ENCODE measurements at places on chromosomes 13 and 19.

- no peak for DNase-seq
Measured at GRCh38 chr13:23561261-23561660, 9.0 kb upstream of the TNFRSF19 start.

GRCh38 chr19:3945838-3946237 is 13.0 kb downstream of the NMRK2 start:
- DNase-seq: no peak

DNA sequence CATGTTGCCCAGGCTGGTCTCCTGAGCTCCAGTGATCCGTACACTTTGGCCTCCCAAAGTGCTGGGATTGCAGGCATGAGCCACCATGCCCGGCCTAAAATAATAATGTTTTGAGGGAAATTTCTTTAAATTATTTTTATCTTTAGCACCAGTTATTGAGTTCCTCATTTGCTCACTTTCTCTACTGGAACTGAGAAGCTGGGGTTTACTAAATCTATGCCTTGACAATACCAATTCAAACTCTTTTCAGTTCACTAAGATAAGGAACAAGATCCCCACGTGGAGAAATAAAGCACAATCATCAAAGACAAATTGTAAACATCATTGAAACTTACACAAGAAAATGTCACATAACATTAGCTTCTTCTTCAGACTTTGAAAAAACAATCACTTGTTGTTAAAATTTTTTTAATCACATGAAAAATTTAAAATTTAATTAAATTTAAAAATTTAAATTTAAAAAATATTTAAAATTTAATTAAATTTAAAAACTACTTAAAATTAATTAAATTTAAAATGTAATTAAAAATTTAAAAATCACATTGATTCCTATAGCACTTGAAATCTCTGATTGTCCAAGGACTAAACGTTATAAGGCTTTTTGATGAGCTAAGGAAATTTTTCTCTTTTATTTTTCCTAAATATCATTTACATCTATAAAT is 25.2 kb upstream of the XPO4 start:
- no peak for DNase-seq

DNA sequence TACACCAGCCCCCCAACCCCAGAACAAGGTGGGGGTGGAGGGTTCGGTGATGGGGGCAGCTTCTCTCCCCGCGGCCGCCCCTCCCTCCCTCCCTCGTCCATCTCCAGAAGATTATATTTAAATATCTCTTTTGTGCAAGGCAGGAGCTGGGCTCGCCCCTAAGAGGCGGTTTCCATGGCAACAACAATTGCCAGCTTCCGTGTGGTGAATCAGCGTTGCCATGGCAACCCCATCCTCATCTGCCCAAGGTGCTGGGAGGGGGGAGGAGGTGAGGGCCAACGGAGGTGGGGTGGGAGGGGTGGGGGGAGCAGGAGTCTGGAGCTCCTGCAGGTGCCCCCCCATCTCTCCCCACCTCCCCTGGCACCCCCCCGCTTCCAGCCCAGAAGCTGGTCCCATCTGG is 46.4 kb downstream of the CELF5 start:
- DNase-seq: no peak

DNA sequence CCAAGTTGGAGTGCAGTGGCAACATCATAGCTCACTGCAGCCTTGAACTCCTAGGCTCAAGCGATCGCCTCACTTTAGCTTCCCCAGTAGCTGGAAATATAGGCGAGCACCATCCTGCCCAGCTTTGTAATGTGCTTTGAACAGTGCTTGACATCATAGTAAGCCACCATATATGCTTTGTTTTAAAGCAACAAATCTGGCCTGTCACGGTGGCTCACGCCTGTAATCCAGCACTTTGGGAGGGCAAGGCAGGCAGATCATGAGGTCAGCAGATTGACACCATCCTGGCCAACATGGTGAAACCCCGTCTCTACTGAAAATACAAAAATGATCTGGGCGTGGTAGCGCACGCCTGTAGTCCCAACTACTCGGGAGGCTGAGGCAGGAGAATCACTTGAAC is 1.8 kb upstream of the SLC7A1 start:
- no peak for DNase-seq

All from retinal pigment epithelial cell (primary cell).